B cell (primary cell): ENCODE measurements at places on chromosomes 11 and 22. TPM values are rescaled to one million over a fixed set of nuclear protein-coding genes. Genes with fewer than 3 reads are reported as not detected.
A peak's percentile ranks its signal among the peaks of the same experiment; 100 is the strongest.

GRCh38 chr11:70783356-70783755, 385.0 kb downstream of the CTTN start:
- H3K36me3 ChIP-seq, result no peaks in the 10 kb centered on the region
- H3K27me3 ChIP-seq, result no peaks in the 10 kb centered on the region
- no peak for DNase-seq

- no peak overlapping the region for H3K4me3 ChIP-seq
- H3K27me3 ChIP-seq, result no peaks in the 10 kb centered on the region
- H3K36me3 ChIP-seq, result no peaks in the 10 kb centered on the region
- H3K4me1 ChIP-seq, result peaks cover 3% of the 10 kb centered on the region
Observed at GRCh38 chr11:6635082-6635932, 16.1 kb upstream of the TPP1 start.

- DNase-seq, result peak; percentile 66
- peaks cover 22% of the 10 kb centered on the region for H3K36me3 ChIP-seq
- H3K27me3 ChIP-seq, result no peaks in the 10 kb centered on the region
- H3K4me3 ChIP-seq, result no peak overlapping the region
Observed at GRCh38 chr11:662689-663274, 25.7 kb downstream of the DRD4 start.

DNA sequence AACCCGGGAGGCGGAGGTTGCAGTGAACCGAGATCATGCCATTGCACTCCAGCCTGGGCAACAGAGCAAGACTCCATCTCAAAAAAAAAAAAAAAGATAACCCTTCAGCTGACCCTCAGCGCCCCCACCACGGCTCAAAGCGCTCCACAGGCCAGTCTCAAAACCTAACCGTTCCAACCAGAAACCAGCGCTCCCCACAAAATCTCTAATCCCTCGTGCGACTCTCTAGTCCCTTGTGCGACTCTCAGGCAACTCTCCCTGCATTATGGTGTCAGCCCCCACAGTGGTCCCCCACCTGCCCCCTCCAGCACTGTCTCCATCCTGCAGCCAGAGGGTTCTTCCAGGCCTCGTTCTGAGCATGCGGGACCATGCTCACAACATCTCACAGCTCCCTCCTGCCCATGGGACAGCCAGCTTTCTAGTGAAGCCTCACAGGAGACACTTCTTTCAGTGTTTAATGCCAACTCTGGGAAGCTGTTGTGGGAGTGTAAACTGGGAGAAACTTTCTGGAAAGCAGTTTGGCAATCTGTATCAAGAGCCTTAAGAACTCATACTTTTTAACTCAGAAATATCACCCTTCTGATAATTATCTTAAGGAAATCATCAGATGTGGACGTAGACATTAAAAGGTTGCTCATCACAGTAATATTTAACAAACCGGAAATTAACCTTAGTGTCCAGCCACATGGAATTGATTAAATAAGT, 4.2 kb upstream of the RASGRP2 start:
- H3K36me3 ChIP-seq, result no peaks in the 10 kb centered on the region
- DNase-seq, result no peak
- no peak overlapping the region for H3K4me3 ChIP-seq
- H3K27ac ChIP-seq, result no peak overlapping the region
- H3K27me3 ChIP-seq, result no peaks in the 10 kb centered on the region

DNA sequence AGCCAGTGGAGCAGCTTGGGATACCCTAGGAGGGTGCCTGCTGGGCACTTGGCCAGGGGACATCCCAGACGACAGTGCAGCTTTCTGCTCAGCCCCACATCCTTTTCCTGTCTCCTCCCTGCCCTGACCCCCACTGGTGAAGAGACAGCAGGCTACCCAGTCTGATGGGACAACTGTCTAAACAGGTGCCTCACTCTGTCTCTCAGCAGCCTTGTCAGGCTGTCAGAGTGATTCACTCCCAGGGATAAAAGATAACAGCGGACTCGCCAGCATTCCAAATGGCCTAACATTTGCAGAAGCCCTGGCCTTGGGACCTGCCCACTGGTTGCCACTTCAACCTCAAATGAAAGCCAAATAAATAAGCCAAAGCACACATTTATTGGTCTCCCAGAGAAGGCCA, 318.6 kb upstream of the PLET1 start:
- H3K27ac ChIP-seq, result no peak overlapping the region
- no peaks in the 10 kb centered on the region for H3K27me3 ChIP-seq
- DNase-seq, result no peak
- no peaks in the 10 kb centered on the region for H3K4me1 ChIP-seq

- H3K27me3 ChIP-seq, result no peaks in the 10 kb centered on the region
- H3K27ac ChIP-seq, result no peak overlapping the region
- H3K4me3 ChIP-seq, result no peak overlapping the region
Observed at GRCh38 chr22:19599626-19600243, 75.5 kb upstream of the CLDN5 start.

- DNase-seq, result no peak
- no peaks in the 10 kb centered on the region for H3K36me3 ChIP-seq
- no peaks in the 10 kb centered on the region for H3K4me1 ChIP-seq
- no peak overlapping the region for H3K27ac ChIP-seq
- no peaks in the 10 kb centered on the region for H3K27me3 ChIP-seq
Observed at GRCh38 chr22:27642104-27642800, 159.3 kb downstream of the MN1 start.

GRCh38 chr11:127039591-127039990, 39.0 kb upstream of the KIRREL3 start:
- no peaks in the 10 kb centered on the region for H3K27me3 ChIP-seq
- no peak overlapping the region for H3K4me3 ChIP-seq
- H3K27ac ChIP-seq, result no peak overlapping the region
- DNase-seq, result no peak

DNA sequence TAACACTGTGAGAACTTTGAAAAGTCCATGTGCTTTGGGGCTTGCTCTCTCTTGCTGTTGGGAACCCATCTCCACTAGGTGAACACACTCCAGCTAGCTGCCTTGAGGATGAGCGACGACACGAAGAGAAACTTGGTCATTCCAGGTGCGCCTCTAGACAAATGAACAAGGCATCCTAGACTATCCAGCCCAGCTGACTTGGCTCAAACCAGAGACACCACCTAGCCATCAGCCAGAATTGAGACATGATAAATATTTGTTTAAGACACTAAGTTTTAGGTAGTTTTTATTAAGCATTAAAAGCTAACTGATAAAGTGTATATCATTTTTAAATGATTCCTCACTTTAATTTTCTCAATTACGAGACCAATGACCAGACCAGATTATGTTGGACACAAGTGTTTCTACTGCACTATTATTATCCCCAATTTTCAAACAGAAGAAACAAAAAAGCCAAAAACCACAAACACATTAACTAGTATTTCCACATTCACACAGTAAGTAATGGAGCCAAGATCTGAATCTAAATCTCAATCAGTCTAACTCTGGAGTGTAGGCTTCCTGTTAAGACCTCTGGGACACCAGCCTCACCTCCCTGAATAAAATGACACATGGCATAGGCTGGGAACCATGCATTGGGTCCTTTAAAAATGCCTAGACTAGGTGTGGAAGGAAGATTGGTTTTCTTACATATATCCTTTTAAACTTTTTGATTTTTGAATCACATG, 70.4 kb downstream of the GDPD4 start:
- no peaks in the 10 kb centered on the region for H3K36me3 ChIP-seq
- DNase-seq, result no peak
- no peak overlapping the region for H3K4me3 ChIP-seq
- H3K27me3 ChIP-seq, result no peaks in the 10 kb centered on the region
- H3K27ac ChIP-seq, result no peak overlapping the region

DNA sequence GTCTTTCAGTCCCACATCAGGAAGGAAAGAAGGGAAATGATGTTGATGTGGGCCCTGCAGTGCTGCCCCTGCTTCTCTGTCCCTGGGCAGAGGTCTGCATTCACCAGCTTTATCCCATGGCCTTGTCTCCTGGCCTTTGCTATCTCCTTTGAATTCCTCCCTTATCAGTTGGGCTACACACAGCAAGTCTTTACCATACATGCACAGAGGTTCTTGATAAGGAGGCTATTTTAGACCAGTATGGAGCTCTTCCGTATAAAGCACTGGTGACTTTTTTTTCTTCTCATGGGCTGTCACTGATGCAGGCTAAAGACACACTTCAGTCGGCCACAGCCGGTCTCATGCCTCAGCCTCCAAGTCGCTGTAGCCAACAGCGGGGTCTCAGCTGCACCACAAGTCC, 20.2 kb downstream of the MYO18B start:
- no peaks in the 10 kb centered on the region for H3K4me1 ChIP-seq
- no peak overlapping the region for H3K4me3 ChIP-seq
- no peak overlapping the region for H3K27ac ChIP-seq

DNA sequence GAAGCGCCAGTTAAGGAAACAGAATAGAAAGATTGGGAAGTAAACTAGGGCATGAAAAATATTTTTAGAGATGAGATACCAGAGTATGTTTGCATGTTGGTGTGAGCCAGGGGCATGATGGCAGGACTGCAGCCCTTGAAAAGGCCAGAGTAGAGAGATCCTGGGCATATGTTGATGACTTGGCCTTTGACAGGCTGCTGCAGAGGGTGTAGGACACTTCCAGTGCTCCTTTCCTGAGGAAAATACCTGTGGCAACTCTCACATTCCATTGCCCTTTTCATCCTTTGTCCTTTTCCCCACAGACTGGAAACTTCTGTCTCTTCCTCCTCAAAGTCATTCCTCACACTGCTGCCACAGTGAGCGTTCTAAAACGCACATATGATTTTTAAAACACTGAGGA, 150.7 kb upstream of the CCDC90B start:
- H3K27ac ChIP-seq, result no peak overlapping the region
- H3K4me3 ChIP-seq, result no peak overlapping the region
- H3K4me1 ChIP-seq, result peaks cover 5% of the 10 kb centered on the region

GRCh38 chr11:47918882-47919495, 61.4 kb upstream of the PTPRJ start:
- H3K4me1 ChIP-seq, result peaks cover 98% of the 10 kb centered on the region
- no peaks in the 10 kb centered on the region for H3K36me3 ChIP-seq
- DNase-seq, result no peak
- peak overlapping the region; percentile 1 for H3K4me3 ChIP-seq
- H3K27ac ChIP-seq, result peak overlapping the region; percentile 89

GRCh38 chr22:49297871-49298721, 529.6 kb downstream of the BRD1 start:
- DNase-seq, result no peak
- no peak overlapping the region for H3K27ac ChIP-seq
- no peaks in the 10 kb centered on the region for H3K27me3 ChIP-seq

- H3K27me3 ChIP-seq, result no peaks in the 10 kb centered on the region
- H3K4me1 ChIP-seq, result peaks cover 8% of the 10 kb centered on the region
- no peak overlapping the region for H3K4me3 ChIP-seq
- peaks cover 10% of the 10 kb centered on the region for H3K36me3 ChIP-seq
- no peak overlapping the region for H3K27ac ChIP-seq
Observed at GRCh38 chr22:23777776-23778576, 5.3 kb downstream of the MMP11 start.

DNA sequence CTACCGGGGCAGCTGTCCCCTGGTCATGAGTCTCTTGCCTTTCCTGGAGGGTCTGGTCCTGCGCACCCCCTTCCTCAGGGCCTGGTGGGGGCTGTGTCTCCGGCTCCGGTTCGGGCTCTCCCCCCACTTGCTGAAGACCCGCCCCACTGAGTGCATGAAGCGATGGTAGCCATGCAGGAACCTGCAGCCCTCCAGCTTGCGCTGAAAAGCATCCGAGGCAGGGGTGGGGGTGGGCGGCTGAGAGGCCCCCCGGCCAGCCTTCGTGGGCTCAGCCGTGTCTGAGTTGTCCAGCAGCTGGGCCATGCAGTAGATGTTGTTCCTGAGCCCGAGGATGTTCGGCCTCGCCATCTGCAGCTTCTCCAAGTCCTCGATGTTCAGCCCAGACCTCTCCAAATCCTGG, 2.8 kb downstream of the OSM start:
- H3K27me3 ChIP-seq, result no peaks in the 10 kb centered on the region
- no peak overlapping the region for H3K4me3 ChIP-seq
- no peak for DNase-seq
- H3K4me1 ChIP-seq, result peaks cover 20% of the 10 kb centered on the region
- H3K27ac ChIP-seq, result no peak overlapping the region
- H3K36me3 ChIP-seq, result no peaks in the 10 kb centered on the region

GRCh38 chr11:34303028-34303570, 54.7 kb downstream of the ABTB2 start:
- H3K4me1 ChIP-seq, result peaks cover 11% of the 10 kb centered on the region
- H3K27me3 ChIP-seq, result no peaks in the 10 kb centered on the region
- no peak overlapping the region for H3K27ac ChIP-seq
- no peak overlapping the region for H3K4me3 ChIP-seq

DNA sequence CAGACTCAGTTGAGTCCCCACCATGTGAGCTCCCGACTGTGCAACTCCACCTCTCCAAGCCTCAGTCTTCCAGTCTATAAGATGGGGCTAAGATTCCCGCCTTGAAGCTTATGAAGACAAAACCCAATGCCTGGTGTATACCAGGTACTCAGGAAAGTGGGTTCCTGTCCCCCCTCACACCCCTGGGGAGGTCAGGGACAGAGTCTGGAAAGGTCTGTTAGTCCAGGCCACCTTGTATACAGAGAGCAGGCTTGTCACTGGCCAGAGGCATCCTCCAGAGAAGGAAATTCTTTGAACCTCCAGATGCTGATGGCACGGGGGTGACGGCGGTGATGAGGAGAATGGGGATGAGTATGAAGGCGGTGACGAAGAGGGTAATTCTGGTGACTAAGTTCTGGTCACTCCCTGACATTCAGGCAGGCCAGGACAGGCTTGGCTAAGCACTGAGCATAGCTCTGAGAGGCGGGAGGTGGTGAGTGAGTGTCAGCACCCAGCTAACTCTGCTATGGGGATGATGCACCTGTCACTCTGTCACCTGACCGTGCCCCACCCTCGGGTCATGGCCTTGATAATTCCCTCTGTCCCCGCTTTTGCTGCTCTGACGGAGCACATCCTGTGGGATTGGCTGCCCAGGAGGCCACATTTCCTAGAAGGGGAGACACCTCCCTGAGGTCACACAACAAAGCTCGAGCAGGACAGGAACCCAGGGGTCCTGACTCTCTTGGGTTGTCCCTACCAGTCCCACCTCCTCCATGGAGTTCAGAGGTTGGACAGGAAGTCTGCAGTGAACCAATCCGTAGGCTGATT, 30.9 kb upstream of the CSNK1E start:
- H3K4me1 ChIP-seq, result no peaks in the 10 kb centered on the region
- no peak for DNase-seq
- no peaks in the 10 kb centered on the region for H3K36me3 ChIP-seq
- no peaks in the 10 kb centered on the region for H3K27me3 ChIP-seq

The CDHR5 gene
- 0.04 and 0.09 TPM in 2 replicates for polyA plus RNA-seq

The BIK gene
- 2.7 and 3.0 TPM in 2 replicates for polyA plus RNA-seq

The PHOX2A gene
- polyA plus RNA-seq, result not detected in 2 replicates

The P2RY6 gene
- 0.04 TPM in 1 of 2 replicates, not detected in the other for polyA plus RNA-seq

The TRIM6 gene
- not detected in 2 replicates for polyA plus RNA-seq

The FAM111B gene
- polyA plus RNA-seq, result 2.5 and 3.6 TPM in 2 replicates

The OR51E2 gene
- not detected in 2 replicates for polyA plus RNA-seq

The OR2AG2 gene
- polyA plus RNA-seq, result not detected in 2 replicates

The KLHL22 gene
- 33.9 and 37.0 TPM in 2 replicates for polyA plus RNA-seq
